ENCODE measurements at places on chromosomes 6 and 20.
A peak's percentile ranks its signal among the peaks of the same experiment; 100 is the strongest.

GRCh38 chr6:154590756-154591155, 80.3 kb upstream of the CNKSR3 start:
- DNase-seq, result no peak

GRCh38 chr20:7974785-7975435, 34.7 kb upstream of the HAO1 start:
- no peak for DNase-seq

- DNase-seq, result peak; percentile 57
These were observed 588.7 kb downstream of the UTRN start for GRCh38 chr6:144873623-144874378.

- DNase-seq, result peak; percentile 50
These were observed 143.5 kb downstream of the PDE7B start for GRCh38 chr6:135994857-135995544.

GRCh38 chr20:53331151-53331973, 262.3 kb downstream of the ZNF217 start:
- no peak for DNase-seq

All from inflammatory macrophage treated with lipopolysaccharide for 1 hour (primary cell).